ENCODE measurements at places on chromosomes 13 and 19. TPM values are rescaled to one million over a fixed set of nuclear protein-coding genes. Genes with fewer than 3 reads are reported as not detected.

GRCh38 chr19:32352241-32352630, 6.8 kb downstream of the ZNF507 start:
- DNase-seq = no peak

DNA sequence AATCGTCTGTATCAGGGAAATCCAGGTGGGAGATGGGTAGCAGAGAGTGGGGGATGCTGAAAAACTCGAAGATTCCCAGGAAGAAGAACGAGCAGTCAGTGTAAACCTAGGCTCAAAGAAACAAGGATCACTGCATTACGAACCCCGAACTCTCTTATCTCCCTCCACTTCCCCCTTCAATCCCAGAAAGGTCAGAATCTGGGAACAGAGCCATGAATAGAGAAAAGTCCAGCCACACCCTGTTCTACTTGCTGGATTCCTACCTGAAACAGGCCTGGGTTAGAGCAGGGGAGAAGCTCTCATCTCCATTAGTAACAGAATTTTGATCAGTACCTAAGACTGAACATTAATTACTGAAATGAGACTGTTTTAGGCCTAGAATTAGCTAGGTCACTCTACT, 24.4 kb downstream of the EPSTI1 start:
- DNase-seq = no peak

DNA sequence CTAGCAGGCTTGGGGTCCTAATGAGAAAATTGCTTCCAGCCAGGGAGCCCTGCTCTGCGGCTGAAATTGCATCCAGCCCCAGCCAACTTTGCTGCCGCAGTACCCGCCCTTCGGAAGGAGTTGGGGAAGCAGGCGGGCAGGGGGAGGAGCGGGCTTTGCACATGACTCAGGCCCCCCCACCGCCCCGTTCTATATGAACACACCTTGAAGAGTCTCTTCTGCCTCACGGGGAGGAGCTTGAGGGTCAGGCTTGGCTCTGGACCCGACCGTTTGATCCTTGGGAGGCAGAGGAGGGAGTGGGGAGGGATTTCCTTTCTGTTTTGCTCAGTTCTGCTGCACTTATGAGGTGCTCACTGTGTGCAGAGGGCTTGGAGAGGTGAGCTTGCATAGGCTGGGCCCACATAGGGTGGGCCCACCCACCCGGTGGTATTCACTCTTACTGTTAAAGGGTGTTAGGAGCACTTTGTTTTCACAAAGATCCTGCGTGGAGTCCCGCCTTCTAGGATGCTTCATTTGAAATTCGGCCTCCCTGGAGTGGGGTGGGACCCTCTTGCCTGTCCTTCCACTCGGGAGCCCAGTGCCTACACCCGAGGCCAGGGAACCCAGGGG, 46.5 kb downstream of the LYL1 start:
- DNase-seq = no peak

DNA sequence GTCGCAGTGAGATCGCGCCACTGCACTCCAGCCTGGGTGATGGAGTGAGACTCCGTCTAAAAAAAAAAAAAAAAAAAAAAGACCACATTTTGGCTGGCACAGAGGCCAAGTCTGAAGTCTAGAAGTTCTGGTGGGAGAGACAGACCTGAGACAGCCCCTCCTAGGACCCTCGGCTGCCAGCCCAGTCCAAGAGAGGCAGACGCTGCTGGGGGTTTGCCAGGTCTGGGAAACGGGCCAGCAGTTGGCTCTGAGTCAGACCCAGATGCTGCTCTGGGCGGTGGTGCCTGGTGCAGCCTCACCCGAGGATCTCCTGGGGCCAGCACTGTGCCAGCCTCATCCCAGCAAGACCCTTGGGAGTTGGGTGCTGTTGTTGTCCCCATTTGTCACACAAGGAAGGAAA, 5.8 kb downstream of the FCHO1 start:
- peak; percentile 73 for DNase-seq

GRCh38 chr19:4653793-4654436, 14.6 kb downstream of the TNFAIP8L1 start:
- DNase-seq = no peak

DNA sequence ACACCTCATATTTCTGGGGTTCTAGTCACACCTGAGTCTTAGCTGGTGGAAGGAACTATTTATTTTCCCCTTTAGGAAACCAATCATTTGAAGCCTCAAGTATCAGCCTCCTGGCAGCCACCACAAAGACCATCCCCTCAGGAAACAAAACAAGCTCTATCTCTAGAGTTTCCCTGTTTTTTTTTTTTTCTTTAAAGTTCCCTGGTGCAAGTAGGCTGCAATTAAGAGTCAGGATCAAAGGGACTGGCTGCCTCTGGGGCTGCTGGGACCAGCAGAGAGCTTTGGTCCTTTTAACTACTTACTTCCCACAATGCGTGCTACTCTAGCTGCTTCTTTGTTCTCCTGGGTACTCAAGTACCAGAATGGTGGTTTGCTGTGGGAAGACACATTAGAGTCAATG, 11.4 kb downstream of the MBNL2 start:
- DNase-seq = no peak

- DNase-seq = peak; percentile 33
These were observed 63.1 kb upstream of the RANBP3 start for GRCh38 chr19:6041071-6041470.

Gene ZNF583
- 1.1 TPM for total RNA-seq

Gene C1QTNF9
- 0.18 TPM for total RNA-seq

Gene ZNF524
- 13.2 TPM for total RNA-seq

Gene HCST
- 1.8 TPM for total RNA-seq

Gene ZNF492
- total RNA-seq = not detected

Gene MAB21L1
- total RNA-seq = not detected

Gene PSG2
- not detected for total RNA-seq

Measured in left lobe of liver (tissue), 2 donors.